ENCODE measurements at places on chromosomes 7 and 10.

DNA sequence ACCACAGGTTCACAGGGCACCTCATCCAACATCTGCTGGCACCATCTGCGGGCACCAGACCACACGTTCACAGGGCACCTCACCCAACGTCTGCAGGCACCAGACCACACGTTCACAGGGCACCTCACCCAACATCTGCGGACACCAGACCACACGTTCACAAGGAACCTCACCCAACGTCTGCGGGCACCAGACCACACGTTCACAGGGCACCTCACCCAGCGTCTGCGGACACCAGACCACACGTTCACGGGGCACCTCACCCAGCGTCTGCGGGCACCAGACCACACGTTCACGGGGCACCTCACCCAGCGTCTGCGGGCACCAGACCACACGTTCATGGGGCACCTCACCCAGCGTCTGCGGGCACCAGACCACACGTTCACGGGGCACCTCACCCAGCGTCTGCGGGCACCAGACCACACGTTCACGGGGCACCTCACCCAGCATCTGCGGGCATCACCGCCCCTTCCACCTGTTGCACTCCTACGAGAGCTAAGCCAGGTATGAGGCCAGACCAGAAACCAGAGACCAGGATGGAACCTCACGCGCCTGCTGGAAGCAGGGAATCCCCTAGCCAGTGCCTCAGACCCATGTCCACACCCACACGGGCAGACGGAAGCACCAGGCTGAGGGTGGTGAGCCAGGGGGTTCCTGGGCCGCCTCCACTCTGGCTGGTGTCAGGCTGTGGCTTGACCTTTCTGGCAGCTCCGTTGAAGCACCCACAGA is 182.8 kb downstream of the MAD1L1 start:
- DNase-seq: no peak

DNA sequence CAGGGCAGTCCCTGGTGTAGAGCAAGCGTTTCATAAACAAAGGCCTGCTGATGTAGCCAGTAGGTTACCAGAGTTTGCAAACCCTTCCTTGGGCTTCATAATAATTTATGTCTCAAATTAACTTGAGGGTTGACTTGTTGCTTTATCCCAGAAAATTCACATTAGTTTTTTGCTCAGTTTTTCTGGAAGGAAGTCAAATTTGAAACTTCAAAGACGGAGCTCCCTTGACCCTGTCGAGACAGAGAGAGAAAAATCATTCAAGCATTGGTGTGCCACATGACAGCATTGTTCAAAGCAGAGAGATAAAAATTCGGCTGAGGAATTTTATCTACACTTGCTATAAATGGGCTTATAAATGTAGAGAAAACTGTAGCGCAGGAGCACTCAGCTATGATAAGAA is 627.7 kb downstream of the TNS3 start:
- no peak for DNase-seq

DNA sequence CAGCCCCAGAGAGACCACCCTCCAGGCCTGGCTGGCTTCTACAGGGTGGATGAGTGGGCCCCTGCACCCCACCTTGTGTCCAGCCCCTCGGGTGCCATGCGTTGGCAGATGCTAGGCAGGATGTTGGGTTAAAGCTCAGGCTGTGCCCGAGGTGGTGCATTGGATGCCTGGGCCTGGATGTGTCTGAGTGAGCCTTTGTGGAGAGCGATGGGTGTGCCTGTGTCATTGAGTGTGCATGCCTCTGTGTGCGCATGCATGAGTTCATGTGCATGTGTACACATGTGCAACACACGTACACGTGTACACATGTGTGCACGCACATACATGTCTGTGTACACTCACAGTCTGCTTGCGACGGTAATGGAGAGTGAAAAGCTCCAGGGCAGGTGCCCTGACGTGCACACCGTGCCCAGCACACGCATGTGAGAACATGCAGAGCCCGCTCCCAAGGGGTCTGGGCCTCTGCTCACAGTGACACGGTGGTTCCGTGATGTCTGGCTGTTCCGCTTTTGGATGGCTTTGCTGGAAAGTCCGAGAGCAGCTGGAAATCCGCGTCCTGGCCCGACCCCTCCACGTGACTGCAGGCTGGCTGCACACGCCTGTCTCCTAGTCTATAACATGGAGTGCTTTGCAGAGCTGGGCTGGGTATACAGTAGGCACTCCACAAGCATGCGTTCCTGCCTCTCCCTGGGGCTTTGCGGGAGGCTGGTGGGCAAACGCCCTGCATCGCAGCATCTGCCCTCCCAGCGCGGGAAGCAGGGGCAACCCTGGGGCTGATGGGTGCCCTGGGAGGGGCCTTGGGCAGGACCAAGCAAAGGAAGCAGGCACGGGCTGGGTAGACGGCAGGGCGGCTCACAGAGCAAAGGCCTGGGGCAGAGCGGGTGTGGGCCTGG is 36.9 kb downstream of the ELFN1 start:
- no peak for DNase-seq

DNA sequence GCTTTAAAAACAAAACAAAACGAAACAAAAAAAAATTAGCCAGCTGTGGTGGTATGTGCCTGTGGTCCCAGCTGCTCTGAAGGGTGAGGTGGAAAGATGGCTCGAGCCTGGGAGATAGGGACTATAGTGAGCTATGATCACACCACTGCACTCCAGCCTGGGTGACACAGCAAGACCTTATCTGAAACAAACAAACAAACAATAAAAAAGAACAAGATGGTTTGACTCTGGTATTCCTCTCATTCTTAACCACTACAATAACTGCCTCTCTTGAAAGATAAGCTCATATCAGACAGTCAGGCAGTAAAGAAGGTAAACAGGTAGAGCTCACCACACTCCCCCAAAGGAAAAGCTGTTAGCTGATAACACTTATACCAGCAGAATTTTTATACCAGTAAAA is 14.1 kb upstream of the DUSP5 start:
- no peak for DNase-seq

GRCh38 chr7:14761510-14762296 is 140.8 kb downstream of the DGKB start:
- DNase-seq: no peak

DNA sequence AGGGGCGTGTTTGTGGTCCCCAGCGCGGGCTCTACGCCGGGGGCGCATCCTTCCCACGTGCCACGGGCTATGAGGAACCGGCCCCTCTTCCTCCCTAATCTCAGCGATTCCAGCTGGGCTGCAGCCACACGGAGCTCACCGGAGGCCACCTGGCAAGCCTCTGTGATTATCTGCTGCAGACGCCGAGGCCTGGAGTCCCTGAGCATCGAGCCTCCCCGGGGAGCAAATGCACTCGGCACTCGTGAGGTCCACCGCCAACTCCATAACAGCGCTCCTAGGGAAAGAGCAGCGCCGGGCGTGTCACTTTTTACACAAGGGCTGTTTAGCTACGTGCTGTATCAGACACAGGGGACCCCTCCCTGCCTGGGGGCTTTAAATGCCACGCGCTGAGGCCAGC is 101.2 kb downstream of the DYNC2I1 start:
- DNase-seq: no peak

DNA sequence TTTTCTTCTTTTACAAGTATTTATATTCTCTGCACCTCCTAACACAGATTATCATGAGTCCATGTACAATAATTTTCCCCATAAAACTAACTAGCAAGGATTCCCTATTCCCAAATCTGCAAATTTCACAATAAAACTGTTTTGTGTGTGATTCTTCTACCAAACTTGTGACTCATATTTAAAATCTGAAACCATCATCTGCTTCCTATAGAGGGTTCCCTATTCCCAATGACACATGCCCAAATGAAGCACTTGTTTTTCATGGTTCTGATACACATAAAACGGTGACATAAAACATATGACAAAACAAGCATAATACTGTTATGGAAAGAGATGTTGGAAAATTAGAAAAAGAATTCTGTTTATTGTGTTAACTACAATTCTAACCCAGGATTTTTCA is 657.6 kb downstream of the PARD3 start:
- no peak for DNase-seq

DNA sequence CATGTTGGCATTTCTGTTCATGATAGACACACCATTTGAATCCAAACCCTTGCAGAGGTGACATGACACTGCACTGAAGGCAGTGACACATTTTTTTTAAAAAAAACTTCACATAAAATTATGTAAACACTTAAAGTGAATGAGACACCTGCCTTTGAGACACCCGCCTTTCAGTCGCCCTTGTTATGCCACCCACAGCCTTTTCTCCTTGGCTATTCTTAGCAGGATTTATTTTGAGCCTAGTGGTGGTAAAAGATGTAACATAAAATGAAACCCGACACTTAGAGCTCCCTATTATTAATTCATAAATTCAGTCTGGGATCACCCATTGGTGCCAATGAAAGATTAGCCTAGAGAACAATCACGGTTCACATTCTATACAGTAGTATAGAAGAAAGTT is 161.3 kb downstream of the DYNC1I1 start:
- DNase-seq: no peak

GRCh38 chr10:24496906-24497305 is 226.8 kb downstream of the ARHGAP21 start:
- DNase-seq: no peak

- no peak for DNase-seq
Observed at GRCh38 chr10:19713800-19714525, 102.3 kb upstream of the PLXDC2 start.

GRCh38 chr7:12612622-12613021 is 42.1 kb downstream of the SCIN start:
- no peak for DNase-seq

DNA sequence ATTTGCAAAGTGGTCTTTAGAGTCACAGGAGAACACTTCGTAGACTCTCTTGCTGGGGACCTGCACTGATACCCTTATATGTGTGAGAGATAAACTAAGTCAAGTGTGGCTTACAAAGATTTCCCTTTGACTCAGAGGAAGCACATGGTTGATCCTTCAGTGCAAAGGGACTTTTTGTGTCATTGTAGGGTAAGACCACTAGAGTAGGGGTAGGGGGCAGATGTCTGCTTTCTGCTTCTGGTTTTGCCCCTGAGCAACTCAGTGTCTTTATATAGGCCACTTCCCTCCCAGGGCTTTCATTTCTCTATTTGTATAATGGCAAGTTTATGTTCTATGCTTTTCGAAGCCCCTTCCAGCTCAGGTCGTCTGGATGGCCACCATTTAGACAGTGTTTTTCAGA is 281.7 kb downstream of the SORCS3 start:
- DNase-seq: no peak

- DNase-seq: no peak
Observed at GRCh38 chr7:108028111-108028510, 25.1 kb upstream of the LAMB1 start.

- no peak for DNase-seq
Observed at GRCh38 chr7:18685971-18686370, 190.4 kb downstream of the HDAC9 start.

All from stimulated activated CD4-positive, alpha-beta T cell treated with anti-CD3 and anti-CD28 coated beads, Interleukin-15, amount 100 ng/mL, for 1 hour (primary cell).